ENCODE measurements at places on chromosomes 7 and 10.

- DNase-seq: no peak
Measured at GRCh38 chr10:53491774-53492173, 719.2 kb upstream of the MBL2 start.

DNA sequence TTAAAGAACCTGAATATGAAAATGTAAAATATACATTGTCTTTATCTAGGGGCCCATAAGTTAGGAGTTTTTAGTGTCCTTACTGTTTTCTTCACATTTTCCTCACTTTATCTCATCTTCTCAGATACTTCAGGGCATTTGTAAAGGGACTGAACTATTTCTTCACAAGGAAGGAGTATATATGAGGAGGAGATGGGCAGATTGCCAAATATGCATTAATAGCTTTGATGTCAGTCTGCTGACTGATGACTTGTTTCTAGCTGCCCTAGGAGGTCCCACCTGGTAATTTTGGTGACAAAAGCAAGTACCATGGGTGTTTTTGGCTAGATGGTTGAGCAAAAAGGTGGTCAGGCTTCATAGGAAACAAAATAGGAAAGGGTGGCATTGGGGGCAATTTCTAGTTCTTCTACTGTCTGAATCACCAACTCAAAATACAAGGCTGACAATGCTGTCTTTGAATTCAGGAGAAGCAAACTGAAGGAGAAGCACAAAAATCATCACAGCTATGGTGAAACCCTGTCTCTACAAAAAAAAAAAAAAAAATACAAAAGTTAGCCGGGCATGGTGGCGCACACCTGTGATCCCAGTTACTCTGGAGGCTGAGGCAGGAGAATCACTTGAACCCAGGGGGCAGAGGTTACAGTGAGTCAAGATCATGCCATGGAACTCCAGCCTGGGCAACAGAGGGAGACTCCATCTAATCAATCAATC lies 10.4 kb upstream of the STRIP2 start:
- no peak for DNase-seq

GRCh38 chr7:102875700-102876295 lies 37.0 kb upstream of the LRRC17 start:
- DNase-seq: peak; percentile 100

DNA sequence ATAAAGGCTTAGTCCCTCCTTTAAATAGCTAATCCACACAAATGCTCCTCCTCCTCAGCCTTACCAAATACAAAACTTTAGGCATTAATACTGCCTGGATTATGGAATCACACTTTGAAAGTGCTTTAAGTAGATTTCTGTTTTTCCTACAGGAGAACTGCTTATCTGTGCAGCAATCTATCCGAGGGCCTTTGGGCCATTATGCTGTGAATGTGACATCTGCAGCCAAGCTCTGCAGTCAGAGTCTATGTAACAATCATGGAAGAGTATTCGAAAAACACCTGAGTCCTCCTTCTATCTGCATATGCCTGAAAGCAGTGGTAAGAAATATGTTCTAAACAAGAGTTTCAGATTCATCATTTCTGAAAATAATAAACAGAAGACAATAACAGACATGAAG lies 16.2 kb upstream of the HYAL4 start:
- no peak for DNase-seq

DNA sequence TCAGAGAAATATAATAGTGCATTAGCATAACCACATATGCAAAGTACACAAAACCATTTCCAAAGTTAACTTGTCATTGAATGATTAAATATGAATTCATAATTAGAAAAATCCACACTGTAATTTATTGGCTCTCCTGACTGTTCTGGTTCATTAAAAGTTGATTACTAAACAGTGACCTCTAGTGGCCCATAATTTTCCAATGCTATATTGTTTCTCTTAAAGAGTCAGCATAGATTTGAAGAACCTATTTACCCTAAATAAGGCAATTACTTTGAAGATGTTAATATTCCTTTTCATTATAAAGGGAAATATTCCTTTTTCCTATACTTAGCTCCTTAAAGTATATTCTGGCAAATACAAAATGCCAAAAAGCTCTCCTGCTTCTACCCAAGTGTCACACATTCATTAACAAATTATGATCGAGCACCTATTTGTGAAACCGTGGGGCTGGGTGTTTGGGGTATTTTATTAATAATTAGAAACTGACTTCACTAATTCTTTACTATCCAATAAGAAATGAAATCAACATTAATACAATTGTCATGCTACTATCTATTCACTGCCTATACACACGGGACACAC lies 86.2 kb downstream of the HIBADH start:
- peak; percentile 56 for DNase-seq

DNA sequence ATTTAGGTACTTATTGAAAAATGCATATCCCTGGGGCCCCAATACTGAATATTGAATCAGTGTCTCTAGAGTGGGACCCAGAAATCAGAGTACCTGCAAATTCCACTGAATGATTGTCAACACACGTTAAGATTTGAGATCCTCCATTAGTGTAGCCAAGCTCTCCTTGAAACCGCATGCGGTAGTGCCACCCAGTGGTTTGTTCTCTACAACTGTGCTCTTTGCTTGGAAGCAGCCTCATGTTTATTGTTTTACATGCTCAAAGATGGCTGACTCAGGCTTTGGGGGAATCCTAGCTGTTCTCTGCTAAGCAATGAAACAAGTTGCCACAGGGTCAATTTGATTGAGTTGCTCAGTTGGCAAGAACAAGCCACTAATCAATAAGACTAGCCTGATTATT lies 340.2 kb upstream of the CELF2 start:
- DNase-seq: peak; percentile 78

GRCh38 chr7:108535257-108535656 lies 9.3 kb upstream of the PNPLA8 start:
- DNase-seq: no peak

DNA sequence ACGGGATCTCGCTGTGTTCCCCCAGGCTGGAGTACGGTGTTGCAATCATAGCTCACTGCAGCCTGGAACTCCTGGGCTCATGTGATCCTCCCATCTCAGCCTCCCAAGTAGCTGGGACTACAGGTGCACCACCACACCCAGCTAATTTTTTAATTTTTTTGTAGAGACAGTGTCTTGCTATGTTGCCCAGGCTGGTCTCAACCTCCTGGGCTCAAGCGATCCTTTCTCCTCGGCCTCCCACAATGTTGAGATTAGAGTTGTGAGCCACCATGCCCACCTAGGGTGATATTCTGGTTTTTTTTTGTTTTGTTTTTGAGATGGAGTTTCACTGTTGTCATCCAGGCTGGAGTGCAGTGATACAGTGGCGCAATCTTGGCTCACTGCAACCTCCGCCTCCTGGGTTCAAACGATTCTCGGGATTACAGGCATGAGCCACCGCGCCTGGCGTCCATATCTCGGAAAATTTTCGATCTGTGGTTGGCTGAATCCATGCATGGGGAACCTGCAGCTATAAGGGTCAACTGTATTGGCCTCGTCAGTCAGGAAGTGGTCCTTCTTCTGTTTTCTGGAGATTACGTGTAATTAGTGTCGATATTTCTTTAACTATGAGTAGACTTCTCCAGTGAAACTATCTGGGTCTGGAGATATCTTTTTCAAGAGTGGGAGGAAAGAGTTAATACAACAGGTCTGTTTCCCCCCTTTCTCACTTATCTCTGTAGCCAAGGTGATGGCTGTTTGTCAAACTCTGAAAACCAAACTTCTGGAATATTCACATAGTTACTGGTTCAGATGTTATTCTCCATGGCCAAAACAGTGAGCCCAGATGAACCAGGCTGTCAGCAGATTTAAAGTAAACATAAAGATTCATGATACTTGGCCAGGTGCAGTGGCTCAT lies 21.0 kb upstream of the FIS1 start:
- no peak for DNase-seq

DNA sequence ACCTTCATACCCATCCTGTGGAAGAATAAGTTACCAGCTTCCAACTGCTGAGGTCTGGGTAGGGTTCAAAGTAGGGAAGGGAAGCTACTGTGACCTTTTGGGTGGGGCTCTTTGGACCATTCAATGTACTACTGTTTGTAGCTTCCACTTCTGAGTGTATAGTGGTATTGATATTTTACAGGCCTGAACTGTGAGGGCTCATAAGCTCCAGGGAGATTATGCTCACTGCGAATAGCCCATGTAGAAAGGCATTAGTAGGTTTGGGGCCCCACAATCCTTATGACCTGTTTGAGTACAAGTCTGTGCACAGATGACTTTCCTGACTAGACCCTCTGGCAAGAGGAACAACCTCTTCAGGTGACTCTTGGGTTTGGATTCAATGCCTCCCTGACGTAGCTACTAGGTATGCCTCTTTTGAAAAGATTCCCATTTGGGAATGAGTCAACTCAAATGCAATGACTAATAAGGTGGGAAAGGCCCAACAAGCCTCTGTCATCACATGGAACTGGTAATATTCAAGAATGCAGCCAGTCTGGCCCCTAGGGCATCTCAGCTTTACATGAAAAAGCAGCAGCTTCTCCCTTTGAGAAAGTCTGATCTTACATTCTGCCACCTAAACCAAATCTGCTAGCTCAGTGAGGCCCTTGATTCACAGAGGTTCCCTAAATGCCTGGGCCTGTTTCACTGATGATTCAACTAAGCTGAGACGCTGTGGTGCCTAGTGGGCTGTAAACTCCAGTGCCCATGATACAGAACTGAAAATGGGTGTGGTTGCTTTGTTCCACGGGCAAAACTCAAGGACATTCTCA lies 79.8 kb downstream of the ABI1 start:
- peak; percentile 82 for DNase-seq

GRCh38 chr7:140653319-140654108 lies 12.9 kb upstream of the DENND2A start:
- peak; percentile 61 for DNase-seq
